ENCODE measurements at places on chromosomes 11 and 22. TPM values are rescaled to one million over a fixed set of nuclear protein-coding genes. Genes with fewer than 3 reads are reported as not detected.

Gene SHISAL1
- not detected for total RNA-seq

Gene SVIP
- total RNA-seq: 34.0 TPM

Gene CCDC116
- 0.66 TPM for total RNA-seq

Gene UCP3
- 2.9 TPM for total RNA-seq

Gene FJX1
- total RNA-seq: 0.11 TPM

GRCh38 chr11:88411265-88411664 is 73.7 kb upstream of the CTSC start:
- DNase-seq: no peak

GRCh38 chr22:26087816-26088215 is 81.4 kb upstream of the SEZ6L start:
- no peak for DNase-seq

GRCh38 chr11:111797145-111797581 is 31.0 kb upstream of the PPP2R1B start:
- no peak for DNase-seq

DNA sequence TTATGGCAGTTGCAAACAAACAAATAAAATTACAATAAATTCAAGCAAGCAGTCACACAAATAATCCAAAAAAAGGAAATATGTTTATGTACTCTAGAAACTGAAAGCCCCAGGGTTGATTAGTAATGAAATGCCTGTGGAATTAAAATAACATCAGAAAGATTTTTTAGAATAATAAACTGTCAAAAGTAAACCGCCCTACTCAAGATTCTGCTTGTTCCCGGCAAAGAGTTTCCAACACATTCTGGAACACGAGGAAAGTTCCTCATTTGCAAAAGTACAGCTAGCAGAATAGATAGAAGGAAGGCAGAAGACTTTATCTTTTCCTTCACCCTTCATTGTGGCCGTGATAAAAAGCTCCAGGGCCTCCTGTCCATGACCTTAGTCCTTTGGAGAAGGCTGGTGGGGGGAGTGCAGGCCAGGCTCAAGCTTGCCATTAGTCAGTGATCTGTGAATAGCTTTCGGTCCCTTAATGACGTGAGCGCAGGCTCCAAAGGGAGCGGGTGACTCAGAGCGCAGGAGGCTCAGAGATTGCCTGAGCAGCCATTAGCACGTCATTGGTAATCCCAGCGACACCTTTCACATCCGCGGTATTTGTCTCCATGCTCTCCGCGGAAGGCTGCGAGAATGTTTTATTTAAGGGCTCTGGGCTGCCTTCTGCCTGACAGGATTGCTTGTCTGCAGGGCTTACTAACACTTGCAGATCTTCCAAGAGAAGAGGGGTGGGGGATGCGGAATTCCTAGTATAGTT is 458.3 kb downstream of the METTL15 start:
- DNase-seq: no peak

DNA sequence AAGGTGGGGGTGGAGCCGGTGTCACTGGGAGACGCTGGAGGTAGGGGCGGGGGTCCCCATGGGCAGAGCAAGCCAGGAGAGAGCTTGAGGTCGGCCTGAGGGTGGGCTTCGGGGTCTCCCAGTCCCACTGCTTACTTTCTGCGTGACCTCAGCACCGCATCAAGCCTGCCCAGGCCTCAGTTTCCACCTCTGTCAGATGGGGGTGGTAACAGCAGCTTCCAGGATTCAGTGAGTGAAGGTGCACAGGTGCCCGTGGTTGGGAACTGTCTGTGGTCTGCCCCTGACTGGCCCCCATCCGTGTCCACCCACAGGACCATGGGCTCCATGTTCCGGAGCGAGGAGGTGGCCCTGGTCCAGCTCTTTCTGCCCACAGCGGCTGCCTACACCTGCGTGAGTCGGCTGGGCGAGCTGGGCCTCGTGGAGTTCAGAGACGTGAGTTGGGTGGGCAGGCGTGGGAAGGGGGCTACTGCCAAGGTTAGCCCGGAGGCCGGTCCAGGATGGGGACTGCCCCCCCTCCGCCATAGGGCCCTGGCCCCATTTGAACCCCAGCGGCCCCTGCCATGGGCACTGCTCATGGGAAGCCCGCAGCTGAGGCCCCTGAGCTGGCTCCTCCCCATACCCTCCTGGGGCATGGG is 2.2 kb downstream of the TCIRG1 start:
- no peak for DNase-seq

- no peak for DNase-seq
Measured at GRCh38 chr11:78802058-78802761, 227.5 kb upstream of the NARS2 start.

DNA sequence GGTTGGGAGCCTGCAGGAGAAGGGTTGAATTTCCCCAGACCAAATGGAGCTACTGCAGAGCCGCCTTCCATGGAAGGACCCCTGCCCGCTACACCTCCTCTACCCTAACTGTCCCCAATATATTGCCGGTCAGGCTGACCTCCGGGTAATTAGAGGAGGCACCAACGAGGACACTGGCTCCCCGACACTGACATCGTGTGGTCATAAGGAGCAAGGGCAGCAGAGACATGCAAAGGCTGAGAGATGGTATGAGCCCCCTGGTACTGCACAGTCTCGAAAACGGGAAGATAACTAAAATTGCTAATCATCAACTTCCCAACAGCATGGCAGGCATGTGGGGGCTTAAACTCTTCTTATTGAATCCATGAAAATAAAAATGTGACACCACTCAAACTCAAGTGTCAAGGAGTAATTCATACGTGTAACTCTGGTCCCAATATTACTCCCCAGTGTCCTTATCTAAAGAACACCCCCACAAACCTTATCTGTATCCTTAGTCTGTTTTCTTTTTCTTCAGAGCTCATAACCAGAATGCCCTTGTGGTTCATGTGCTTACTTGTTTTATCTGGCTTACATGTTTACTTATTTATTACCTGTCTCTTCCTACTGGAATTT is 4.4 kb downstream of the CAVIN3 start:
- DNase-seq: peak; percentile 48

GRCh38 chr11:45930031-45930794 is 7.8 kb downstream of the LARGE2 start:
- peak; percentile 64 for DNase-seq

All from activated CD8-positive, alpha-beta T cell treated with anti-CD3 and anti-CD28 coated beads, Interleukin-2, amount 10 ng/mL, durations not matched to agents 7 days and 5 days (primary cell).